ENCODE measurements at places on chromosomes 2 and 18. TPM values are rescaled to one million over a fixed set of nuclear protein-coding genes. Genes with fewer than 3 reads are reported as not detected.
A peak's percentile ranks its signal among the peaks of the same experiment; 100 is the strongest.

The OSBPL6 gene
- 2.3 TPM for total RNA-seq

- no peaks in the 10 kb centered on the region for H3K36me3 ChIP-seq
- H3K4me3 ChIP-seq, result no peak overlapping the region
- no peak for DNase-seq
- no peaks in the 10 kb centered on the region for H3K27me3 ChIP-seq
- H3K27ac ChIP-seq, result no peak overlapping the region
- H3K4me1 ChIP-seq, result no peaks in the 10 kb centered on the region
Measured at GRCh38 chr2:196054631-196055030, 14.0 kb downstream of the DNAH7 start.

DNA sequence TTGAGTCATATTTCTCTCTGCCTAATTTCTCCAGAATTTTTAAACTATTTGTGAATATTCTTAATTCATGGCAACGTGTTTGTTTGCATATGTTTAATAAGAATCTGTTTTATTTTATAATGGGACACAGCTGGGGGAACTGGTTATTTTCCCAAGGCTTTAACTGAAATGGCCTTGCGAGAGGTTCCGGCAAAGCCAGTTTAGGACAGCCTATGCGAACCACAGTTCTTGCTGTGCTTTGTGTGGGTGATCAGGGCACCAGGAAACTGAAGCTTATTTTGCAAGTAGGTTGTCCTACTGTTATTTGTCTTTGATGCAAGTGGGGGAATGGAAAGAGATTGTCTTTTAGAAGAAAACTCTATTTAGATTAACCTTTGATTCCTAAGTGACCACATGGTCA is 6.5 kb downstream of the ANKMY1 start:
- DNase-seq, result no peak
- no peaks in the 10 kb centered on the region for H3K27me3 ChIP-seq
- H3K27ac ChIP-seq, result no peak overlapping the region
- H3K36me3 ChIP-seq, result peaks cover 32% of the 10 kb centered on the region
- peaks cover 8% of the 10 kb centered on the region for H3K4me1 ChIP-seq
- H3K4me3 ChIP-seq, result no peak overlapping the region

- H3K4me3 ChIP-seq, result no peak overlapping the region
- DNase-seq, result peak; percentile 31
- H3K36me3 ChIP-seq, result no peaks in the 10 kb centered on the region
- H3K27me3 ChIP-seq, result no peaks in the 10 kb centered on the region
- H3K4me1 ChIP-seq, result peaks cover 12% of the 10 kb centered on the region
- H3K27ac ChIP-seq, result no peak overlapping the region
Measured at GRCh38 chr2:121748202-121748601, 7.2 kb upstream of the TSN start.

DNA sequence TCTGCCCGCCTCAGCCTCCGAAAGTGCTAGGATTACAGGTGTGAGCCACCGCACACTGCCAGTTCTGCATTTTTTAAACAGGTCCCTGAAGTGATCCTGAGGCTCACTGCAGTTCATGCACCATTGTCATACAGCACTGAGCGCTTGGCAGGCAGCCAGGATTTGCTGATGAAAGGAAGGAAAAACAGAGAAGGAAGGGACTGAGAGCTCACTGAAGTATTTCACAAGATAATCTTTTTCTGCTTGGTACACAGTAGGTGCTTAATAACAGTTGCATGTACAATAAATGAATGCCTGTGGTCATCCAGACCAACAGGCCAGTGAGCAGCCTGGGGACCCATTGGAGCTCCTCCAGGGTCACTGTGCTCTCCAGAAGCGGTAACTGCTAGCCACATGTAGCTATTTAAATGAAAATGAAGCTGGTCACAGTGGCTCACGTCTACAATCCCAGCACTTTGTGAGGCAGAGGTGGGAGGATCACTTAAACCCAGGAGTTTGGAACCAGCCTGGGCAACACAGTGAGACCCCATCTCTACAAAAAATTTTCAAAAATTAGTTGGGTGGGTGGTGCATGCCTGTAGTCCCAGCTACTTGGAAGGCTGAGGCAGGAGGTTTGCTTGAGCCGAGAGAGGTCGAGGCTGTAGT is 33.1 kb upstream of the SMAD7 start:
- peaks cover 4% of the 10 kb centered on the region for H3K4me1 ChIP-seq
- H3K27ac ChIP-seq, result no peak overlapping the region
- no peaks in the 10 kb centered on the region for H3K27me3 ChIP-seq
- no peaks in the 10 kb centered on the region for H3K36me3 ChIP-seq

- H3K27me3 ChIP-seq, result no peaks in the 10 kb centered on the region
- no peak overlapping the region for H3K4me3 ChIP-seq
- H3K27ac ChIP-seq, result no peak overlapping the region
- no peak for DNase-seq
- no peaks in the 10 kb centered on the region for H3K4me1 ChIP-seq
- no peaks in the 10 kb centered on the region for H3K36me3 ChIP-seq
Measured at GRCh38 chr18:27685091-27685490, 491.8 kb downstream of the CDH2 start.
